Stimulated activated CD8-positive, alpha-beta memory T cell treated with anti-CD3 and anti-CD28 coated beads, Interleukin-7, amount 100 ng/mL, for 1 hour (primary cell): ENCODE measurements at places on chromosomes 7 and 10.

DNA sequence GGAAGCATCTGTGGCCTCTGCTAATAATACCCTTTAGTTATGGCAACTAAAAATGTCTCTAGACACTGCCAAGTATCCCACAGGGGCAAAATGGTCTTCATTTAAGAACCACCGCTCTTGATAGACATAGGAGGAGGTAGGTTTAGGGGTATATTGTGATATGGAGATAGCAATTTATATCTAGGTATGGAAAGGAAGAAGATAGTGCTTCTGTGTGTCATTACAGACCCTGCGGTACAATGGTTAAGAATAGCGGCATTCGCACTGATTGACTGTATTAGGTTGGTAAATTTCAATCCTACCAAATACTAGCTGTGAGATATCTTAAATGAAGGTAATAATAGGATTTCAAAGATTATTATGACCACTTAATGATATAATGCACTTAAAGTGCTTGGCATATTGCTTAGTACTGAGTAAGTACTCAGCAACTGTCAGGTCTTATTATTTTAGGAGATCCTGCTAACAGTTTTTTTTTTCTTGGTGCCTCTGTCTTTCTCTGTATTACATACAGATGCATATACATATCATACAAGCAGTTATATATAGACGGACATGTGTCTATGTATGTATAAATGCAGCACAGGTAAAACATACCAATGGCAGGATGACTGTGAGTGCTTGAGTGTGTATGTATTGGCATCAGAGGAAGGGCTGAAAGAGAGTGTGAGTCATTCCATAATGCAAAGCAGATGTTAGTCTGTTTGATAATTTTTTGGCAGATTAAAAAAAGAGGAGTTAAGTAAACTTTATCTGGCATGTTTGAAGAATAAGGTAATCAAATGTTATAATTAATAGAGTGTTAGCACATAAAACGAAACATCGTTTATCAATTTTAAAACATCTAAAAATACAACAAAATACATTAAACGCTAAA lies 50.0 kb upstream of the ITGB8 start:
- DNase-seq = no peak

GRCh38 chr7:871900-872537 lies 4.3 kb upstream of the GET4 start:
- no peak for DNase-seq

DNA sequence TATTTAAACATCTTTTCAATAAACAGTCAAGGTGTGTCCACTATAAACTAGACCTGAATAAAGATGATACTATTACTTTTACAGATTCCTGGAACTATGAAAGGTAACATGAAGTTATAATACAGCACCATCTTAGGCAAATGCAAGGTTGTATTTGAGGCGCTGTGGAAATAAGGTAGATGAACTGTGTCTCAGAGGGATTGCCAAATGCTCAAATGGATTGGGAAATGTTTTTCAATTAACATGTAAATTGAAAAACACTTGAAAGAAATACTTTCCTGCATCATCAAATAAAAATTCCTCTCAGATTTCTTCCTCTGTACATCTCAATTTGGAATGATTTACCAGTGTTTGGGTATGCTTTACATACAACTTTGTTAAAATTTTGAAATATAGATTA lies 139.4 kb downstream of the DKK1 start:
- no peak for DNase-seq

- no peak for DNase-seq
These were observed 69.1 kb upstream of the ITGB1 start for GRCh38 chr10:33027088-33027487.

DNA sequence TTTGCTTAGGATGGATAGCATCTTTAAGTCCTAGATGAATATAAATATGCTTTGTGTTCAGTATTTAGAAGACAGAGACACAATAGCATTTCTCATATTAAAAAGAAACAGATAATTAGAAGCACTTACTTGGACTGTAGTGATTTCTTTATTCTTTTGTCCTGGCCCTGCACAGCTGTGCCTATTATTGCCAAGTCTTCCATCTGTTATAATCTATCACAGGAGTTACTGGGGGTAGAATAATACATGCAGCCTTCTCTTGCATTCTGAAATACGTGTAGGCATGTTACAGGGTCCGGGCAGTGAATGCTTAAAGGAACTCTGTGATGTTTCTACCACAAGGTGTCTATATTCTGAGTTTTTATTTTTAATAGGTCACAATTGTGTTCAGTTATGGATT lies 461.5 kb upstream of the COBL start:
- no peak for DNase-seq

DNA sequence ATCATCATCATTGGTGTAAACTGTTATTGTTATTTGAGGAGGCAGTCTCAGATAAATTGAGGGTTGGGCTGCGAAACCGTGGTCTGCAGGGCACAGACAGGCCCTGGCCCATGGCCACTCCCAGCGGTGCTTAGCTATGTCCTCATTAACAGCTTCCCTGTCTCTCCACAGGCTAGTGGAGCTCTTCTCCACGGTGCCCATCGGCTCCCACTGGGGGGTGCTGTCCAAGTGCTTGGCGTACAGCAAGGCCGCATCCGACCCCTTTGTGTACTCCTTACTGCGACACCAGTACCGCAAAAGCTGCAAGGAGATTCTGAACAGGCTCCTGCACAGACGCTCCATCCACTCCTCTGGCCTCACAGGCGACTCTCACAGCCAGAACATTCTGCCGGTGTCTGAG lies 21.6 kb downstream of the GPR26 start:
- no peak for DNase-seq

DNA sequence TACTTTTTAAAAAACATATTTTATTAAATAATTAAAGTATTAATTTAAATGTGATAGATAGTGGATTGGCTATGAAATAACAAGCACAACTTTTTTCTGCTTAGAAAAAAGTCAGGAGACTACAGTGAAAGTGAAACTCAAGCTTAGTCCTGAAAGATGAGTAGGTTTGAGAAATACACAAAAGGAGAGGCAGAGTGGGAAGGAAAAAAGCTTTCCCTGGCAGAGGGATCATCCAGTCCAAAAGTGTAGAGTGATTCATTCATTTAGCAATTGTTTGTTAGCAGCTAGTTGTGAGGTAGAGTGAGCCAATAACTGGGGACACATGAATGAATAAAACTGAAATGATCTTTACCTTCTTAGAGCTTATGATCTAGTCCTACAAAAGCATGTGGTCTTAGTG lies 93.5 kb downstream of the FOXP2 start:
- DNase-seq = no peak

- DNase-seq = no peak
These were observed 1.7 kb upstream of the SH2B2 start for GRCh38 chr7:102284891-102285539.

GRCh38 chr10:7474388-7474787 lies 63.6 kb upstream of the SFMBT2 start:
- DNase-seq = no peak

DNA sequence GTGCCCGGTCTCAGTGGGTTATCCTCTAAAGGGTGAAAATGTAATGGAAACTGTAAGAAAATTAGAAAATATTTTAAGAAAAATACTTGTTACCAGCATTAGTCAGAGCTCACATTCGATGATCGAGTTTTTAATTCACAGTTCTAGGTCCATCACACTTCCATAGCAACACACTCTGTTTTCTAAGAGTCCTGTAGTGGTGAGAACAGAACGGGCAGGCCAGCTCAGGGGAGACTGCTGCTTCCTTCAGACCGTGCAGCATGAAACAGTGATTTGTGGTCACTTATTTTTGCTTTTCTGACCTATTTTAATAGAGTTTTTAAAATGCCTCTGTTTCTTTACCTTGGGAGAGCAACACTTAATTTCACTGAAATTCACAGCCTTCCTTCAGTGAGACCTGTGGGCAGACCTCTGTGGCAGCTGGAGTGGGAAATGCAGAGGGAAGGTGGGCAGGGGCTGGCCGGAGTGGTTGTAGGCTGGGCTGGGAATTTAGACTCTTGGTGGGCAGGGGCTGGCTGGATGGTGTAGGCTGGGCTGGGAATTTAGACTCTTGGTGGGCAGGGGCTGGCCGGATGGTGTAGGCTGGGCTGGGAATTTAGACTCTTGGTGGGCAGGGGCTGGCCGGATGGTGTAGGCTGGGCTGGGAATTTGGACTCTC lies 1.5 kb downstream of the SUN1 start:
- no peak for DNase-seq
